Sigmoid colon (tissue), 7 donors: ENCODE measurements at places on chromosomes 12 and 14. TPM values are rescaled to one million over a fixed set of nuclear protein-coding genes. Genes with fewer than 3 reads are reported as not detected.

The GPR135 gene
- total RNA-seq = 12.7 TPM

The VIPAS39 gene
- 18.0 TPM for total RNA-seq

- H3K4me1 ChIP-seq = no peaks in the 10 kb centered on the region
- H3K36me3 ChIP-seq = peaks cover 95% of the 10 kb centered on the region
- DNase-seq = no peak
- no peak overlapping the region for H3K4me3 ChIP-seq
- H3K27ac ChIP-seq = no peak overlapping the region
- H3K27me3 ChIP-seq = no peaks in the 10 kb centered on the region
These were observed 114.5 kb downstream of the TRAFD1 start for GRCh38 chr12:112239881-112240280.

The YBX3 gene
- total RNA-seq = 596 TPM

DNA sequence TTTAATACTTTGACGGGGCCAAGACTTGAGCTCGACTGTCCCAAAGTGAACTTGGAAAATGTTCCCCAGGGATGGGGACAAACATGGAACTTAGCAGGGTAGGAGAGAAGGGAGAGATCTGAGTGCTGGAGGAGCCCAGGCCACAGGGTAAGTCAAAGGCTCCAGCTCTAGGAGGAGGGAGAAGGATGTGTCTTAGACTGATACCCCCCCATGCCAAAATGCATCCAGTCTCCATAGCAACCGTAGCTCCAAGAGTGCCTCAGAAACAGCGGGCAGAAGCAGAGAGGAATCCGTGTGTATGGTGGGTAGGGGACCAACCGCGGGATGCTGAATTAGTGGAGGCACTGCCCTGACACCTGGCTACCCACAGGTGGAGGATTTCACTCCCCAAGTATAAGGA lies 845 bp upstream of the AGAP2 start:
- no peak overlapping the region for H3K27ac ChIP-seq
- no peaks in the 10 kb centered on the region for H3K36me3 ChIP-seq
- H3K4me1 ChIP-seq = no peaks in the 10 kb centered on the region
- H3K27me3 ChIP-seq = peaks cover 69% of the 10 kb centered on the region
- no peak for DNase-seq
- H3K4me3 ChIP-seq = no peak overlapping the region

The SLC6A12 gene
- total RNA-seq = 2.1 TPM
